Kidney glomerular epithelial cell (primary cell): ENCODE measurements at places on chromosomes 16 and 17.

GRCh38 chr17:30000001-30000754, 58.7 kb downstream of the EFCAB5 start:
- no peak for DNase-seq

DNA sequence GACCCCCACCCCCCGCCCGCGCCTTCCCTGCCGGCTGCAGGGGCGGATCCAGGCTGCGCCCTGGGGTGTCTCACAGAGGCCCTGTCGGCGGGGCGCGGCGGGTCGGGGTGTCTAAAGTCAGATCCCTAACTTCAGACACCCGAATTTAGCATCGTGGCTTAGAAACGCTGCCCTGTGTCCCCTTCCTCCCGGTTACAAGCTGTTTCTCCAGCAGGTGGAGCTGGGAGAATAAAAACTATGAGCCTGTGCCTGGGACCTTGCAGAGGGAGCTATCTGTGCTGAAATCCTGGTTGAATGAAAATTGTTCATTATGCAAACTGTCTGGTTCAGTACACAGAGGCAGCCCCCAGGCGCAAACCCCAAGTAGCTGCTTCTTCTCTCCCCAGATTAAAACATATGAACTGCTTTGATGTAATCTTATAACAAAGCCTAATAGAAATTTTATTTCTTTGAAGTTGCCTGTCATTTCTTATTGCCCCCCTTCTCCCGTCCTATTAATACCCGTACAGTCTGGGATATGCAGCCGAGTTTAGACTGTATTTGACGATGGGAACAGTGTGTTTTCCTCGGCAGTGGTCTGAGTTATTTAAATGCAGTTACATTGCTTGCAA, 79.0 kb downstream of the RPA1 start:
- peak; percentile 55 for DNase-seq

DNA sequence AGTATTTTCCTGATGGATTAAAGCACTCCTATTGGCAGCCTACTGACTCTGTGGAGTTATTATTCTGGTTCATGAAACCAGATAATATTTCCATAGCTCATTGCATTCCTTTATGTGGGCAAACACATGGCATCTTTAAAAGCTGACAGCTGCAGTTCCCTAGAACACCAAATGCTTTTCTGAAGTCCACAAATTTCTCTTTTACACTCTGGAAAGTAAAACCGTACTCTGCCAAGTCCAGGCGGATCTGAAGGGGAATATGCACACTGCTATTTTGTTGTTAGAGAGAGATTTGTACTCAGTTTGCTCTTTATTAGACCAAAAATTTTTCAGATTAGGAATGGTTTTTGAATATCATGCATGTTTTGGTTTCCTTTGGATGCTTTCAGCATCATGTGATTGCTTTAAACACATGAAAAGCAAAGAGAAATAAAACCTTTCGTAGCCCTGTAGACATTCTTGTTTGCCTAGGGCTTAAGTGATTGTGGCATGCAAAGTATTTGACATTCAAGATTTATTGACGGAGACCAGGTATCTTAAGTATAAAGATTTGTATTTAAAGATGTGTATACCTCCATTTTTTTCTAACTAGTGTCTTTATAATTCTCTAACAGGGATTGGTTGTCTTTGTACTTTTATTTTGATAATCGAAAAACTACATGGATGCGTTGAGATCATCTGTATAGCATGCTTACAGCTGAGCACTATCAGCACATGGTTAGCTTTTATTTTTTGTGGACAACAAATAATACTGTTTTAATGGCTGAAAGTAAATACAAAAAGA, 19.5 kb downstream of the SEC14L1 start:
- no peak for DNase-seq

GRCh38 chr17:77332981-77333685, 192.4 kb downstream of the SEC14L1 start:
- no peak for DNase-seq

- no peak for DNase-seq
These were observed 686.8 kb upstream of the KIF2B start for GRCh38 chr17:53135969-53136368.

- no peak for DNase-seq
These were observed 406.0 kb upstream of the MAF start for GRCh38 chr16:80006241-80007215.
